Glomerular endothelial cell (primary cell): ENCODE measurements at places on chromosomes 4 and X. TPM values are rescaled to one million over a fixed set of nuclear protein-coding genes. Genes with fewer than 3 reads are reported as not detected.

GRCh38 chrX:110082161-110082560 lies 79.2 kb downstream of the TMEM164 start:
- DNase-seq, result no peak

ZAR1 gene
- not detected in 2 replicates for total RNA-seq

GRCh38 chrX:46793386-46794143 lies 34.6 kb upstream of the SLC9A7 start:
- DNase-seq, result no peak

GRCh38 chr4:69653147-69653546 lies at the start of gene UGT2A1:
TSS of gene UGT2A1 (minus strand) at chr4:69653247. CDS start at chr4:69647644, 5,603 bp downstream.
- DNase-seq, result no peak

- no peak for DNase-seq
Observed at GRCh38 chr4:98528882-98529281, 129.5 kb downstream of the TSPAN5 start.
